ENCODE measurements at places on chromosomes 6 and 20.

DNA sequence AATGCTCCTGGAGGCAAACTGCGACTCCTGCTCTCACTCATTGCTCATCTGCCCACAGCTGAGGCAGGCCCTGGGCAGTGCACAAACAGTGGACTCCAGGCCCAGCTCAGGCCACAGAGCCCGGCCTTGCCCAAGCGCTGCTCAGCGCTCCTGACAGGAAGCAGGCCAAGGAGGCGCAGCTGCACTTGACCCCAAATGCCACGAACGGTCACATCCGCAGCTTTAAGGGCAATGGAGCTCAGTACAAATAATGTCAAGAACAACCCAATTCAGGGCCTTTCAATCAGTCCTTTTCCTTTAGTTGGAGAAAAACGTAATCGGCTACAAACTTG, 33.8 kb downstream of the RRBP1 start:
- DNase-seq, result no peak

DNA sequence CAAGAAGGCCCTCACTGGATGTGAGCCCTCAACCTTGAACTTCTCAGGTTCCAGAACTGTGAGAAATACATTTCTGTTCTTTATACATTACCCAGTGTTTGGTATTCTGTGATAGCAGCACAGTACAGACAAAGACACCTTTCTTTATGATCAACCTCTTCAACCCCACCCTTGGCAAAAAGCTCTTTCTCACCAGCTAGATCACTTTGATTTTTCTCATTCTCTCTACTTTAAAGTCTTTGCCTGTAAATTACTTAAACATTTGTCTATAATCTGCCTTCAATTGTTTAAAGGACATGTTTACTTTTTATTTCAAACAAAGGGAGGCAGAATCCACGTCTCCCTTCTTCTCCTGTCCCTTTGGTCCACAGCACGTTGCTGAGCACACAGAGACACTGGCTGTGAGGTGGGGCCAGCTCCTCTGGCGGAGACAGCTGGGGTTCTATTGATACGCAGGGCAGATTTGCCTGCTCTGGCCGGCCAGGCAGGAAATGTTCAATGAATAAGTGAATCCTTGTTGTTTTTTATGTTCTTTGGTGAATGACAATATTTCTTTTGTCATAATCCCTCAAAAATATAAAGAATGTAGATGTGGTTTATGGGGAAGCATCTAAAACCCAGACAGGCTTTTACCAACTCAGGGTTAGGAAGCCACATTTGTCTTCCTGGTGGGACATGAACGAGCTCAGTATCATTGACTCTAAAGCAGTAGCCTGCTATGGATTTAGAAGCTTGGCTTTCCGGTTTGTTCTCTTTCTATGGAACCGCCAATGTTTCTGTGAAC, 52.9 kb downstream of the NEDD9 start:
- no peak for DNase-seq

DNA sequence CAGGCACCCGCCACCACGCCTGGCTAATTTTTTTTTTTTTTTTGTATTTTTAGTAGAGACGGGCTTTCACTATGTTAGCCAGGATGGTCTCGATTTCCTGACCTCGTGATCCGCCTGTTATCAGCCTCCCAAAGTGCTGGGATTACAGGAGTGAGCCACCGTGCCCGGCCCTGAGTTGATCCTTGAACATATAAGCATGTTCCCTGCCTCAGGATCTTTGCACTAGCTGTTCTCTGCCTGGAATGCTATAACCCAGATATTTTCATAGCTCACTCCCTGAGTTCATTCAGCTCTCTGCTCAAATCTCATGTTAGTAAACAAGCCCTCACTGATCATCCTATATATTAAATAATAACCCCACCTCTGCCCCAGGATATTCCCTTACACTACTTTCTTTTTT, 9.0 kb upstream of the DLK2 start:
- DNase-seq, result no peak

- no peak for DNase-seq
Measured at GRCh38 chr6:107819964-107820337, 4.2 kb downstream of the SCML4 start.
